ENCODE measurements at places on chromosomes 3 and 15.

GRCh38 chr3:140854961-140855360, 86.7 kb upstream of the SLC25A36 start:
- DNase-seq = peak; percentile 34

- DNase-seq = peak; percentile 54
These were observed 13.6 kb upstream of the CSRNP1 start for GRCh38 chr3:39166932-39167532.

- no peak for DNase-seq
These were observed 12.9 kb upstream of the SNRK start for GRCh38 chr3:43273416-43273815.

GRCh38 chr3:94305835-94306611, 243.2 kb downstream of the NSUN3 start:
- no peak for DNase-seq

DNA sequence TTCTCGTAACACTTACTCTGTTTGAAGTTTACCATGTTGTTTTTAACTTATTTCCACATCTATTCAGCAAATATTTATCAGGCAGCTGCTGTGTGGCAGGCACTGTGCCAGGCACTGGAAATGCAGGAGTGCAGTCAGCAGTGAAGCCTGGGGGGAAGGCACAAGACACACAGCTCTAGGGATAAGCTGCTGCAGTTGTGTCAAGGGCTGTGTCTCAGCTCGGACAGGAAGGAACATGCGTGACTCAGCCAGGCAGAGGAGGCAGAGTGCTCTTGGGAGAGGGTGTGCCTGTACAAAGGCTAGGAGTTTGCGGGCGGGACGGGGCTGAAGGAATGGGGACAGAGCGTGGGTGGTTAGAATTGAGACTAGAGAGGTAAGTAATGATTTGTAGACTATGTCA, 24.7 kb downstream of the LYSMD4 start:
- peak; percentile 93 for DNase-seq

- no peak for DNase-seq
These were observed 108.6 kb downstream of the TMEM266 start for GRCh38 chr15:76168237-76168984.

- DNase-seq = no peak
These were observed 6.1 kb upstream of the PLSCR4 start for GRCh38 chr3:146256851-146257486.

- DNase-seq = no peak
These were observed 575.8 kb upstream of the TBL1XR1 start for GRCh38 chr3:177772908-177773557.

GRCh38 chr3:44309500-44309899, 29.1 kb upstream of the TCAIM start:
- peak; percentile 83 for DNase-seq

GRCh38 chr3:131143802-131144201, 117.1 kb downstream of the NEK11 start:
- no peak for DNase-seq

GRCh38 chr3:157398598-157398997, 38.1 kb upstream of the PTX3 start:
- DNase-seq = peak; percentile 42

GRCh38 chr3:81270603-81271379, 490.7 kb downstream of the GBE1 start:
- peak; percentile 91 for DNase-seq

DNA sequence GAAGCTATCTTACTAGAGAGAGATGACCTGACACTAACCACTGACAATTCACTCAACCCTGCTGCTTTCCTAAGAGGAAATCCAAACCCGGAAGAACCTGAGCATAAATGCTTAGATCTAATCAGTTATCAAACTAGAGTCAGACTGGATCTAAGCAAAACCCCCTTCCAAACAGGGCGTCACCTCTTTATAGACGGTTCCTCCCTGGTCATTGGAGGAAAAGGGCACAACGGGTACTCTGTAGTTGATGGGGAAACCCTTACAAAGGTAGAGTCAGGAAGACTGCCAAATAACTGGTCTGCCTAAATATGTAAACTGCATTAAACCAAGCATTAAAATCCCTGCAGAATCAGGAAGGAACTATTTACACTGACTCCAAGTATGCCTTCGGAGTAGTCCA, 41.3 kb upstream of the FSTL1 start:
- no peak for DNase-seq

DNA sequence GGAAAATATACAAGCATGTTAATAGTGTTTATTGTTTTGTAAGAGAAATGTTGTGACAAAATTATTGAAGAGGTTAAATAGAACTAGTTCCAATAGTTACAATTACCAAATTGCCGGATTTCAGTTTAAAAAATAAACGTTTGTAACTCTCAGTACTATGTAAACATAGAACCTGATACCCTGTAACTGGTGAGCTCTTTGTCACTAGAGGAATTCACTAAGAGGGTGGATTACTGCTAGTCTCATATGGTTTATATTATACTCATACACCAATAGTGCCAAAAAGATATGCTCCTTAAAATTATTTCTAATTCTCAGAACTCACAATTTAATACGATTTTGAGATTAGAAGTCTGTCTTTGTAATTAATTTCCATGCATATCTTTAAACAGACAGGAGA, 7.6 kb upstream of the GMNC start:
- no peak for DNase-seq

- DNase-seq = no peak
These were observed 10.6 kb upstream of the ITPKA start for GRCh38 chr15:41483115-41483514.

DNA sequence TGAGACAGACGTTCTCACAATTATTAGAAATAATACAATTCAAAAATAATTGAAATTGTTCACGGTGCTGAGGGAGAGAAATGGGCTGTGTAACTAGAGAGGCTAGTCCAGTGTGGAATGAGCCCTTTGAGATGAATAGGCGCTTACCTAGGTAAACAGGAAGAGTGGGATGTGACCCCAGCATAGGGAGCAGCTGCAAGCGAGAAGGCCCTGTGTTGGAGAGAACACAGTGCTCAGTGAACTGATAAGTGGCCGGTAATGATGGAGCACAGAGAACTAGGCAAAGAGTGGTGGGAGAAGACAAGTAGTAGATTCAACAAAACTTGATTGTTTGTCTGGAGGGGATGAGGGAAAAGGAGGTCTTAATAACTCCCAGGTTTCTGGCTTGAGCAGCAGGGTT, 103.9 kb downstream of the HCN4 start:
- DNase-seq = no peak

- no peak for DNase-seq
These were observed 515.0 kb downstream of the PYDC2 start for GRCh38 chr3:191975936-191976335.

DNA sequence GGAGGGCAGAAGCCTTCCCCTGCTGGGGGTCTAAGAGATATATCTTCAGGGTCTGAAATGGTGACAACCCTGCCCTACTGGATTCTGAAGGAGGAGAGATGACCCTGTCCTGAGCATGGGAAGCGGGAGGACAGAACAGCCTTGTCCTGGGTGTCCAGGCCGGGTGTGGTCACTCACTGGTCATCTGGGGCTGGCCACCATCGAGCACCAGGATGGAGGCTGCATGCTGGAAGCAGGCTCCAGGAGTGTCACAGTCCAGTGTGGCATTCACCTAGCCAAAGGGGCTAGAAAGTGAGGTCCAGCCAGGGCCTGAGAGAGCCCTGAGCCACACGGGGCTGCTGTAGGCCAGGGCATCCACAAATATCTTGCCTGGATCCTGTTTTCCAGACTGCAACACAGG, 5.2 kb downstream of the CDHR4 start:
- no peak for DNase-seq

DNA sequence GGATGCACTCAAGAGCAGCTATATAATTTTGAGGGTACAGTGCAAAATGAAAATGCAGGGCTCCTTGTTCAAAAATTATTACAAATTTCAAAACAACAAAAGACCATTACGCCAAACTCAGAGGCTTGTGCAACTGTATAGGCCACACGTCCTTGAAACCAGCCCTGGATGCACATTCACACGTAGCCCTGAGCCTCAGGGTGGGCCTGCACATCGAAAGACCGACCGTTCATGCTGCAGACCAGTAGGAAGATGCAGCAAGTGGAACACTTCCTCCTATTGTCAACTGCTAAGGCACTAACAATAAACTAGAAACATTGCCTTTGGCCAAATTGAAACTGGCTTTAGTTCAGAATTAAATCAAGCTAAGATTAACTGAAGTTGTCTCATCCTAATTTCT, 174.7 kb downstream of the SHOX2 start:
- DNase-seq = no peak

- DNase-seq = no peak
These were observed 9.6 kb downstream of the MRPS11 start for GRCh38 chr15:88477126-88477525.

DNA sequence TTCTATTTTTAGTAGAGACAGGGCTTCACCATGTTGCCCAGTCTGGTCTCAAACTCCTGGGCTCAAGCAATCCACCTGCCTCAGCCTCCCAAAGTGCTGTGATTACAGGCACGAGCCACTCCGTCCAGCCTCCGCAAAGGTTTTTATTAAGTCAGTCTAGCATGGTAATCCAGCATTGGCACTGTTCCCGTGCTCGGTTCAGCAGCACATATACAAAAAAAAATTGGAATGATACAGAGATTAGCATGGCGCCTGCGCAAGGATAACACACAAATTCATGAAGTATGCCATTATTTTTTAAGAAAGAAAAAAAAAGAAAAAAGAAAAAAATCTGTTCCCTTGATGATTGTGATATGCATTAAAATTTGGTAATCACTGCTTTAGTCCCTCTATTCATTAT, 8.5 kb downstream of the CKMT1A start:
- DNase-seq = no peak

- no peak for DNase-seq
These were observed 212.1 kb upstream of the P2RY1 start for GRCh38 chr3:152622811-152623167.

DNA sequence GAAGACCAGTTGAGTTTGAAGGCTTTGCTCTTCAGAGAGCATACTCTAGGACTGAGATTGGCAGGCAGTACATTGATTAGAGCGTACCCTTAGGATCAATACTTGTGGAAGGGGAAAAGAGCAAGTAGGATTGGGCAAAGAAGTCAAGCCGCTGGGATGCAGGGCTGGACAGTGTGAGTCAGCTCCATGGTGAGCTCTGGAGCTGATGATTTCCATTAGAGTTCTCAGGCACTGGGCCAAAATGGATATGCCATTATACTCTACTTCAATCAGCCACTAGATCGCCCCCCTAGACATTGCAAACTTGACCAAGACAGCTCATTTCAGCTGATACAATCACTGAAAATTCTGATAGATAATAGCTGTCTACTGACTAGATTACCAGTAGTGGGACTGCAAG, 432.7 kb upstream of the ALCAM start:
- DNase-seq = no peak

DNA sequence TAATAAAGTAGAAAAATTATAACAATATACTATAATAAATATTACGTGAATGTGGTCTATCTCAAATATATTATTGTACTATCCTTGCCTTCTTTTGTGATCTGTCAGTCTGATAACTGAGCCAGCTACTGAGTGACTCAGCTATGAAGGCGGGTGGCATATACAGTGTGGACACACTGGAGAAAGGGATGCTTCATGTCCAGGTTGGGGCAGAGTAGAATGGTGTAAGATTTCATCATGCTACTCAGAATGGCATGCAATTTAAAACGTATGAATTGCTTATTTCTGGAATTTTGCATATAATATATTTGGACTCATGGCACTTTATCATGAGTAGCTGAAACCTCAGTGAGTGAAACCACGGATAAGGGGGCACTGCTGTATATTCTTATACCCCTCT, 172.9 kb upstream of the TBC1D5 start:
- no peak for DNase-seq

GRCh38 chr3:196272826-196273225, 14.7 kb downstream of the PCYT1A start:
- no peak for DNase-seq

DNA sequence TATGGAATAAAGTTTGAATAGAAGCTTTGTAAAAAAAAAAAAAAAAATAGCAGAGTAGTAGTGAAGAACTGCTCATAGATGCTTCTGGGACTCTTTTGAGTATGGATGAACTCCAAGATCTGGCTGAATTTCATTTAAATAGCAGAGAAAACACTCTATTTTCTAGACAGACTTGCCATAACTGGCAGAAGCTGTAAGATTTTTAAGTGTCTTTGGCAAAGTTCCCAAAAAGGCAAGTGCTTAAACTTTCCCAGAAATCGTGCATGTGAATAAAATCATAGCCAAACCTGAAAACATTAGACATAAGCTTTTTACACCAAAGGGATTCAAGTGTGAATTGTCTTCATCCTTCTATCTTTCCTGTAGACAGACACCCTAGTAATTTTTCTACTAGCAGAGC, 110.3 kb upstream of the MITF start:
- no peak for DNase-seq

DNA sequence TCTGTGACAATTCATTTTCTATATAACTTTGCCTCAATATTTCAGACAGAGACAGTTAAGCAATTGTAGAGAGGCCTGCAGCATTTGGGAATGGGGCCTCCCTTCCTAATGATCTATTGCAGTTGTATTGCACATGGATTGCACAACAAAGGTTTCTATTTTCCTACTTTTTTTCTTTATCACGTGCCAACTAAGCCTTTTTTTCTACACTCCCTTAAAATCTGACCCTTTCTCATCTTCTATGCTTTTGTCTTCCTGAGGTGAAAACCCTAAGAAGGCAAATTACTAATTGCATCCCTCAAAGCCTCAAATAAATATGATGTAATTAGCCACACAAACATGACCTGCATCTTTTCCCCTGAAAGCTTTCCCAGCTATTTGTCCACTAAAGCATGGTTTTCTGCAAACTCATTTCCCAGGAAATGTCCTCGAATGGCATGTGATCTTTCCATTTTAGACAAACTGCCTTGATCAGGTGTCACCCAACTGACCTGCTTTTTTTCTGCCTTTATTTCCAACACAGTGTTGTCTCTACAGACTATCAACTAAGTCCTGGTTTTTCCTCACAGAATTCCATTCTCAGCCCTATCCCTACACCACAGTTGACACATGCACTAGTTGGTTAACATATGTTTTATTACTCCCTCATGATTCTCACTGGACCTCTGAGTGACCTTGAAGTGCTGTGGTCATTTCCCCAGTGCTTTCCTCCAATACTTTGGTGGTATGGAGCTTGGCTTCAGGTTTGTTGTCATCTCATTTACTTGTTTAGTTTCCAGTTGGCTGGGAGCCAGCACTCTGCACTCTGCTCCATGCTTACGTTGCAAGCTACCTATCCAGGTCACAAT, 31.9 kb upstream of the TSC22D2 start:
- DNase-seq = peak; percentile 19

- no peak for DNase-seq
These were observed 46.8 kb downstream of the LSM3 start for GRCh38 chr3:14225421-14225820.

GRCh38 chr3:31925271-31925630, 55.8 kb downstream of the OSBPL10 start:
- no peak for DNase-seq

DNA sequence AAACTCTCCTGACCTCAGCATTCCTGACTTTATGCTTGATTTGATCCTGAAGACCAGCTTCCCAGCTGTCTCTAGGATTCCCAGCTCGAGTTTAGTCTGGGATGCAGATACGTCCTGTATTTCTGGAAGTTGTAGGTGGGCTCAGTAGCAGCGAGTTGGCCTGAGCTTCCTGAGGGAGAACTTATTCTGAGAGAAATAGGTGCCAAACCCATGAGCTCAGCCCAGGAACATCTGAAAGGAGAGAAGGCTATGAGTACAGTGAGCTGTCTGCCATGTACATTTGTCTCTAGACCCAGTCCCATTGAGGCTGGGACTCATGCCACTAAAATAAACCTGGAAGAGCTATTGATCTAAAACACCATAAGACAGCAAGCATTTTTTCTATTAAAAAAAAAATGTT, 36.6 kb upstream of the SLC9A9 start:
- DNase-seq = no peak

GRCh38 chr3:46717447-46718231, at the start of gene PRSS50:
TSS of gene PRSS50 (minus strand) at chr3:46717869. CDS start at chr3:46717824, 45 bp downstream.
- DNase-seq = peak; percentile 18

- DNase-seq = no peak
These were observed 297.8 kb downstream of the SATB1 start for GRCh38 chr3:18127174-18127858.
